Stimulated activated CD4-positive, alpha-beta T cell treated with anti-CD3 and anti-CD28 coated beads, Interleukin-1b, Interleukin-23, amount 100 ng/mL, for 1 hour (primary cell): ENCODE measurements at places on chromosomes 6 and 20.

- DNase-seq = no peak
Measured at GRCh38 chr6:156617376-156617775, 159.8 kb upstream of the ARID1B start.

DNA sequence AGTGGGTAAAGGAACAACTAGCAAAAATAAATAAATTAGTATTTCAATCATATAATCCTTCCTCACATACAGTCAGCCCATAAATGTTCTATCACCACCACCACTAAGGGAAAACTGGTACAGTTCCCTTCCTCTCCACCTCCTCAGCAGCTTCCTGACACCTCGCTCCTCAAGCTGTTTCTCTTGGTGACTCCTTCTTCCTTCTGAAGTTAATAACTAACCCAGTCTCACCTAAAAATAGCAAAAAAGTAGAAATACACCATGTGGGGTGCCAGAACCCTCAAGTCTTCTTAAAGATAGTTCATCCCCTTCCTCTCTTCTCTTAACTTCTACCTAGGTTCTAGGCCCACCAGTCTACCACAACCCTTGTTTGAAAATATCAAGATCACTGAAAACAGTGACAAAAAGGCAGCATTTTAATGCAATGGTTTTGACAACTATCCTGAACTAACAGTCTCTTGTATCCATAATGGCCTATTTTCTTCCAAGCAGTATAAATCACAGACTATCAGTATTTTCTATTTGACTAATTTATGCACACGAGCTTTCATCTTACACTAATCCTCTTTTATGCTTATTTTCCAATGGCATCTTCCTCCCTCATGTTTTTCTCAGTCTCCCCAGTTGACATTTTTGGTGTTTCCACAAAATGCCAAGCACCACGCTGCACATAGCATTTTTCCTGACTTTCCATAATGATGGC lies 85.5 kb downstream of the KHDC1L start:
- no peak for DNase-seq

DNA sequence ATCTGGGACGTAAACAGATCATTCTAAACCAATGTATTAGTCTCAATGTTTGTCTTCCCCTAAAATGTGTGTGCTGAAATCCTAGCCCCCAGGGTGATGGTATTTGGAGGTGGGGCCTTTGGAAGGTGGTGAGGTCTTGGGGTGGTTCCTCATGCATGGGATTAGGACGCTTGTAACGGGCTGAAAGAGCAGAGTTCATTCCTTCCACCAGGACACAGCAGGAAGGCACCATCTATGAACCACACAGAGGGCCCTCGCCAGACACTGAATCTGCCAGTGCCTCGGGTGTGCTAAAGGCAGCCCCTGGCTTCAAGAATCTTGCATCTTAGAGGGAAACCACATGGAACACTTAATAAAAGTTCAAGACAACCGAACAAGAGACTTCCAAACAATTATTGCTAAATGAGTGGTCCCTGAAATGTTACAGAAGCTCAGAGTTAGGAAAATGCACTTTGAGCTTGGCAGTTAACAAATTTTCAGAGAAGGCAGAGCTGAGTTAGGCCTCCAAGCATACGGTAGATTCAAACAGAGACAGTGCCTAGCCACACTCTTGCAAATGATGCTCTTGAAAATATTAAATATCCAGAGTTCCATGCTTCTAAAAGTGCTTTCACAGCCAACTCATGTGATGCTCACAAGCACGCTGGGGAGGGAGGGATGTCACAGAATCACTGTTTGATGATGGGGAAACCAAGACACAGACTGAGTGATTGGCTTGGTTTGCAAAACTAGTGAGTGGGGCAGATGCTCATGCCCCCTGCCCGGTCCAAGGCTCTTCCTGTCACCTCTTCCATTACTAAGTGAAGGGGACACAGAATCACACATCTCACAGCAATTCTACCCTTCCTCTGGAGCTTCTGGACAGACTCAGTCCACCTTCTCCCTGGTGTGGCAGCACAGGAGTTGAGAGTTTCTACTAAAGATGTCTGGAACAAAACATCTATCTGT lies 27.4 kb downstream of the TBC1D7 start:
- no peak for DNase-seq

DNA sequence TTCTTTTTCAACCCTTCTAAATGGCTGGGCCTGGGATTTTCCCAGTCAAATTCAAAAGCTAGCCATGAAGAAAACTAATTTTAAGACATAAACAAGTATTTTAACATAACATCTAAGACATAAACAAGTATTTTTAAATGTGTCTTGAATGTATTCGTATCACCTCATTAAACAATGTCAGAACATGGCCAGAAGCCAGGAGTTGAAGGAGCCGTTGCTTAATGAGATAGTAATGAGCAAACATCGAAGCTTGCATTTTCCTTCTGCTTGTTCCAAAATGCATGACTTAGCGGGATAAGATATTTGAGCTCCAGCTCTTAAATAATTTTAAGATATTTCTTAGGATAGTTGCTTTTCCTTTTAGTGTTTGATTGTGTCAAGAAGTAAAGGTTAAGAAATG lies 4.2 kb upstream of the RNF182 start:
- no peak for DNase-seq

- no peak for DNase-seq
Measured at GRCh38 chr20:36574366-36575135, 1.2 kb downstream of the TGIF2 start.

DNA sequence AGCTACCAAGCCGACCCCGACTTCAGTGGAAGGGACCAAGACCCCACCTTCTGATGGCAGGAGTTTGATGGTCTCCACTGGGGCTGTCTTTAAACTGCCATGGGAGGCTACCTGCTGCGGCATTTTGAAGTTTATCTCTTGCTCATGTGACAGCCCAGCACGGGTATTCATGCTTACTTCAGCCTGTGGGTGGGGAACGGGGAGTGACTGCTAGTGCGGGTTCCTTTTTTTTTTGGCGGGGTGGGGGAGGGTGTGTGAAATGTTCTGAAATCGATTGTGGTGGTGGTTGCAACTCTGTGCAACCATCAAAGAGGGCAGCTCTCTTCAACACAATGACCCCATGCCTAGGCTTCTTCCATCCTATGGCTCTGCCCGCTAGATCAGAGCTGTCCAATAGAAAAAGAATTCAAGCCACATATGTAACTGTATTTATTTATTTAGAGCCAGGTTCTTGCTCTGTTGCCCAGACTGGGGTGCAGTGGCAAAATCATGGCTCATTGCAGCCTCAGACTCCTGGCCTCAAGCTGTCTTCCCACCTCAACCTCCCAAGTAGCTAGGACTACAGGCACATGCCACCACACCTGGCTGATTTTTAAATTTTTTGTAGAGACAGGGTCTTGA lies 53.7 kb downstream of the PPP1R16B start:
- no peak for DNase-seq

GRCh38 chr6:110528101-110528929 lies 51.9 kb upstream of the SLC22A16 start:
- DNase-seq = no peak

GRCh38 chr20:34129518-34130162 lies 17.6 kb upstream of the EIF2S2 start:
- DNase-seq = no peak

DNA sequence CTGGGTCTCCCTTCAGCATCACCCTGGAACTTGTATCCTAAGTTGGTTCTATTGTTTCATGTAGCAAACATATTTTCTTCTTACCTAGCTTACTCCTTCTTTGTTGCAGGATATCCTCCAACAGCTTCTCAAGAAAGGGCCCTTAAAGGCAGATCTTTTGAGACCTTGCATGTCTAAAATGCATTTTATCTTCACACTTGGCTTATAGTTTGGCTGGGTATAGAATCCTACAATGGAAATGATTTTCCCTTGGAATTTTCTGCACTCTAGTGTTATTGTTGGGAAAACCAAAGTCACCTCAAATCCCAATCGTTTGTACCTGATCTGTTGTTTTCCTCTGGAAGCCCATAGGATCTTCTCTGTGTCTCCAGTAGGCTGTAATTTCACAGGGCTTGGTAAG lies 12.1 kb upstream of the TGM6 start:
- DNase-seq = no peak

DNA sequence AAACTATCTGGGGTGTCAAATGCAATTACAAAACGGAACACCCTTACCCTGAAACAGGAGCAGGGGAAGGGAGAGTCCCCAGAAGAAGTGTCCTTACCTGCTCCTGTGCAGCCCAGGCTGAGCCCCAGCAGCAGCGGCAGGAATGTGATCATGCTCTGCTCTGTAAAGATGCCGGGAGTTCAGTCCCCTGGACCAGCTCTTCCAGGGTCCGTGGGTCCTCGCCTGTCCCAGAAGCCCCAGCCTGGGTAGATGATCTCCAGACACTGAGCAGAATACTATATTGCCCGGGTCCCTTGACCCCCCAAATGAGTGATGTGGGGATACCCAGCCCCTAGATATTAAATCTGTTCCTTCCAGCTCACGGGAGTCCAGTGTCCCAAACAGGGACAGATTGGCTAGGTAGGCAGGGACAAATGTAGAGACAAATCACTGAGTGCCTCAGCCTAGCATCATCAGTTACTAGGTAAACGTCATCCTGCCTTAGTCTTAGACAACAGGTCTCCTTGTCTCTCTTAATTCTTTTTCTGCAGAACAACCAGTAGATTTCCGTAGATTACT lies at the start of gene HLA-DMB:
TSS of gene HLA-DMB (minus strand) at position 373 of the 558 bp plus-strand sequence. CDS start at position 152, 221 bp downstream.
- no peak for DNase-seq
